ENCODE measurements at places on chromosomes 6 and 20. TPM values are rescaled to one million over a fixed set of nuclear protein-coding genes. Genes with fewer than 3 reads are reported as not detected.
A peak's percentile ranks its signal among the peaks of the same experiment; 100 is the strongest.

The SAPCD1 gene
- 4.5 TPM for total RNA-seq

The ZKSCAN3 gene
- 5.4 TPM for total RNA-seq

The PPP1R16B gene
- 7.4 TPM for total RNA-seq

DNA sequence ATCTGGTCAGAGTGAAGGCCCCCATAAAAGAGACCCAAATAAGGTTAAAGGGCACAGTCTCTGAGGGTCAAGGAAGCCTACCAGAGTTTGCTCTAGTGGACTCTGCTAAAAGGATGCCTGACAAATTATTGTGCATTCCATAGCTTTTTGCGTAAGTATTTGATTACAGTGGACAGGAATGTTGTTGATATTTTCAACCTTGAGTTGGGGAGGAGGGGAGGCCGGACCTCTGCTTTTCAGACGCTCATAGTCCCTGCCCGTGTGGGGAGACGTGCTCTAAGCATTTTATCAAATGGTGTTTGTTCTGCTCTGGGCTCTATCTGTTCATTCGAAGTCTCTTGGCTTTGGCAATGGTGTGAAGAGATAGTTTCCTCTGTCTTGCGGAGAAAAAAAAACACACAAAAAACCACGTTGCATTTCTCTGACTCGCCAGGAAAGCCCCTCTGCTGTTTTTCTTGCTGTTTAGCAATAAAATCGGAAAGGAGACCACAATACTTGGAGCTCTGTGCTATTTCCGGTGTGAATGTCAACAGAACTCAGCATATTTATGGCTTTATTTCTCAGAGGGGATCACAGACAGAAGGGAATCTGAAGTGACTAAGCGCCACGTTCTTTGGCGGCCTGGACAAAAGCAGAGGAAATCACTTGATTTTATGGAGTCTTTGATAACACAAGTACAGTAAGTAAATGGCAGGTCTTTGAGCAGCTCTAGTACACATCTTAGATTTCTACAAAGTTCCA, 159.8 kb downstream of the ZFP64 start:
- no peak for DNase-seq

DNA sequence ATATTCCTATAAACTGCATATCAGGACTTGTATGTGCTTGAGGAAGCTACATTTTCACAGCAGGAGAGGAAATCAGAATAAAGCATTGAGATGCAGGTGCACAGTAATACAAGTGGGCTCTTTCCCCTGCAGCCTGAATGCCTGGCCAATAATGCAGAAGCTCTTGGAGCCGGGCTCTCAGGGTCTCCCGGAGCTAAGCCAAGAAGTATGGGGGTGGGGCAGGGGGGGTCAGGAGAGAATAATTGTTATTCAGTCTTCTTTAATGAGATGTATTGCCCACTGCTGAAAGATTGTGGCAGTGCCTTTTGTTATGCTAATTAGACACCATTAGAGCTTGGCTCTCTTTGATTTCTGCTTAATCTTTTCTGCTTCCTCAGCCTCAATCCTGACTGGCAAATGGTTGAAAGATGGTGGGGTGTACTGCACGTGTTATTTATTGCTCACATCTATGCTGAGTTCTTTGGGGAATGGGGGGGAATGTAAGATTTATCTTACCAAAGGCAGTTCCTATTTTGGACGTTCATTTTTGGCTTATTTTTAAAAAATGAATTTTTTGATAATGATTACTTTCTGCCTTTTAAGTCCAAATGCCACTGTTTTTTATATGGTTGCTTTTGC, 407.6 kb upstream of the SOX4 start:
- DNase-seq: no peak

DNA sequence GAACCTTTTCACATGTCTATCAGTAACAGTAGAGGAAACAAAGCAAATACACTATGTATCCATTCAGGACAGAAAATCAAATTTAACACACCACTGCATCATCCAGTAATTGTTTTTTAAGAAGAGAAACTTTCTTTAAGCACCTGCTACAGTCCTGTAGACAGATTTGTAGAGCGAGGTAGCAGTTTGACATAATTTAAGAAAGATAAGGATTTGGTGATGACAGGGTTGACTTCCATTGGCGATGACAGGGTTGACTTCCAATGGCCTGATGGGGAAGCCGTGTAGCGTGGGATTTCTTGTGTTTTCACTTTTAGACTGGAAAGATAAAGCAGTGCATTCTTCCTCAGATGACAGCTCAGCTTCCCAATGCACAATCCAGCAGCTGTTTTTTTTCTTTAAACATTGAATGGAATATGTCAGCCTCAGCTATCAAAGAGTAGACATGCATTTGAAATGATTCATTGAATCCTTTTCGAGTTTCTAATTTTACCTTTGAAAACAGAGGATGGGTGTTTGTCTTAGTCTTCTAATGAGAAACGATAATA, 68.5 kb downstream of the ECT2L start:
- no peak for DNase-seq

DNA sequence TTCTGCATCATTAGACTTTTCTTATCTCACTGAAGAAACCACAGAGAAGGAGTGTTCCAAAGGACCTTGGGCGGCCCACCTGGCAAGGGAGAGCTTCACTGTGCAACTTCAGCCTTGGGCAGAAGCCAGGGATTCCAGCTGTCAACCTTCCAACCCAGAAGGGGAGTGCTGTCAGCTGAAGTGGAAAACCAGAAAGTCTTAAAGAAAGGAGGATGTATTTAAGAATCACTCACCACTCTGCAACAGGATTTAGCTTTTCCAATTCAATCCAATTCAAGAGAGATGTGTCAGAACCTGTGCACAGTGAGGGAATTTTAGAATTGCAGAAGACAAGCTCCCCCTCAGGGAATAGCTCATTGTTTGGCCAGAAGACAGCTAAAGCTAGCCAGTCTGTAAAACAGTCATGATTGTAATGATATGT, 553.7 kb downstream of the CD83 start:
- no peak for DNase-seq

DNA sequence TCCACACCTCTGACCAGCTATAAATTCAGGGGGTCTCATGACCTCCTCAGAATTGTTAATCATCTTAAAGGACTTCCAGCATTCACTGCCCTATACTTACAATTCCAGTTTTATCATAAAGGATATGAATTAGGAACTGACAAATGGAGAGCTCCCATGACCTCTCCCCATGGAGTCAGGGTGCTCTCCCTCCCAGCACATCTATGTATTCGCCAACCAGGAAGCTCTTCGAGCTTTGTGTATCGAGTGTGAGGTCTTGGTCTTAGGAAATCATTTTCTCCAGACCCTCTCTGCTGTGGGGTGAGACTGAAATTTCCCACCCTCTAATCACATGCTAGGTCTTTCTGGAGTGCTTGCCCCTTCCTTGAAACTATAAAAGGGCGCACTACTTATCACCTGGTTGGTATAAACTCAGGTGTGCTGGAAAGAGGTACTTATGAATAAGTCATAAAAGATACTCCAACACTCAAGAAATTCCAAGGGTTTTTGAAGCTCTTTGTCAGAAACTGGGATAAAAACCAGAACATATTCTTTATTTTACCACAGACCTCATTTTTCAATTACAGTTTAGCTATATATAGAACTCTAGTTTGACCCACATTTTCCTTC, 238.4 kb upstream of the OPRM1 start:
- DNase-seq: no peak

GRCh38 chr20:47778398-47779354, 6.6 kb downstream of the SULF2 start:
- DNase-seq: no peak

DNA sequence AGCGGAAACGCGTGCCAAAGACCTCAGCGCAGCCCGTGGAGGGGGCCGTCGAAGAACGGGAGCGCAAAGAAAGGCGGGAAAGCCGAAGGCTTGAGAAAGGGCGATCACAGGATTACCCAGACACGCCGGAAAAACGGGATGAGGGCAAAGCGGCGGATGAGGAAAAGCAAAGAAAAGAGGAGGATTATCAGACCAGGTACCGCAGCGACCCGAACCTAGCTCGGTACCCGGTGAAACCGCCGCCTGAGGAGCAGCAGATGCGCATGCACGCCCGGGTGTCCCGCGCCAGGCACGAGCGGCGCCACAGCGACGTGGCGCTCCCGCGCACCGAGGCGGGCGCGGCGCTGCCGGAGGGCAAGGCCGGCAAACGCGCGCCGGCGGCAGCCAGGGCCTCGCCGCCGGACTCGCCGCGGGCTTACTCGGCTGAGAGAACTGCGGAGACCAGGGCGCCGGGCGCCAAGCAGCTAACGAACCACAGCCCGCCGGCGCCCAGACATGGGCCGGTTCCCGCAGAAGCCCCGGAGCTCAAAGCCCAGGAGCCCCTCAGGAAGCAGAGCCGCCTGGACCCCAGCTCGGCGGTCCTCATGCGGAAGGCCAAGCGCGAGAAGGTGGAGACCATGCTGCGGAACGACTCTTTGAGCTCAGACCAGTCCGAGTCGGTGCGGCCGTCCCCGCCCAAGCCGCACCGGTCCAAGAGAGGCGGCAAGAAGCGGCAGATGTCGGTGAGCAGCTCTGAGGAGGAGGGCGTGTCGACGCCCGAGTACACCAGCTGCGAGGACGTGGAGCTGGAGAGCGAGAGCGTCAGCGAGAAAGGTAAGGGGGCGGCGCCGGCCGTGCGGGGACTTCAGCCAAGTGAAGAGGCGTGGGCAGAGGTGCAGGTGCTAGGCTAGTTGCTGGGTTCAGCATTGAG, 296.2 kb downstream of the RIMS1 start:
- peak; percentile 90 for DNase-seq

- no peak for DNase-seq
Observed at GRCh38 chr20:33474097-33474873, 15.6 kb upstream of the CBFA2T2 start.

- no peak for DNase-seq
Observed at GRCh38 chr6:74409447-74409846, 713.4 kb downstream of the CD109 start.

DNA sequence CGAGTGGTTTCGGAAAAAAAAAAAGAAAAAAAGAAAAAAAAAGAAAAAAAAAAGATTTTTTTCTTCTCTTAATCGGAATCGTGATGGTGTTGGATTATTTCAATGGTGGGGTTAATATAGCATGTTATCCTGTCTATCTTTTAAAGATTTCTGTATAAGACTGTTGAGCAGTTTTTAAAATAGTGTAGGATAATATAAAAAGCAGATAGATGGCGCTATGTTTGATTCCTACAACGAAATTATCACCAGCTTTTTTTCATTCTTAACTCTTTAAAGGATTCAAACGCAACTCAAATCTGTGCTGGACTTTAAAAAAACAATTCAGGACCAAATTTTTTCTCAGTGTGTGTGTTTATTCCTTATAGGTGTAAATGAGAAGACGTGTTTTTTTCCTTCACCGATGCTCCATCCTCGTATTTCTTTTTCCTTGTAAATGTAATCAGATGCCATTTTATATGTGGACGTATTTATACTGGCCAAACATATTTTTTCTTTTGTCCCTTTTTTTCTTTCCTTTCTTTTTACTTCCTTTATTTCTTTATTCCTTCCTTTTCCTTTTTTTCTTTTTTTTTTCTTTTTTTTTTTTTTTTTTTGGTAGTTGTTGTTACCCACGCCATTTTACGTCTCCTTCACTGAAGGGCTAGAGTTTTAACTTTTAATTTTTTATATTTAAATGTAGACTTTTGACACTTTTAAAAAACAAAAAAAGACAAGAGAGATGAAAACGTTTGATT, 3.6 kb downstream of the SOX4 start:
- DNase-seq: no peak

- no peak for DNase-seq
Observed at GRCh38 chr6:84771756-84772356, 7.5 kb upstream of the TBX18 start.

DNA sequence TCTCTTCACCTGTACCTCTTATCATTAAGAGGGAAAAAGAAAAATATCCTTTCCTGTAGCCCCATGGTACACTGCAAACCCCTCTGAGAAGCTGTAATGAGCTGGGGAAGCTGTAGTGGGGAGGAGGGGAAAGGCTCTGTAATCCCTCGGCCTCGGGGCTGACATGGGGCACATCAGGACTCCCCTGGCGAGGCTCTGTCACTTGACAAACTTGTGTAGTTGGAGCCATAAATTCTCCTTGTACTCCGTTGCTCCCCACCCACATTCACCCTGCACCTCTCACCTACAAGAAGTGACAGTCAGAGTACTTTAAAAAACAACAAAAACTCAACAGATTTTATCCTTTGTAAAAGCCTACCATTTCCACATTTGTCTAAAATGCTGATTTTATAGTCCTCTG, 475.7 kb upstream of the AGPAT4 start:
- no peak for DNase-seq

DNA sequence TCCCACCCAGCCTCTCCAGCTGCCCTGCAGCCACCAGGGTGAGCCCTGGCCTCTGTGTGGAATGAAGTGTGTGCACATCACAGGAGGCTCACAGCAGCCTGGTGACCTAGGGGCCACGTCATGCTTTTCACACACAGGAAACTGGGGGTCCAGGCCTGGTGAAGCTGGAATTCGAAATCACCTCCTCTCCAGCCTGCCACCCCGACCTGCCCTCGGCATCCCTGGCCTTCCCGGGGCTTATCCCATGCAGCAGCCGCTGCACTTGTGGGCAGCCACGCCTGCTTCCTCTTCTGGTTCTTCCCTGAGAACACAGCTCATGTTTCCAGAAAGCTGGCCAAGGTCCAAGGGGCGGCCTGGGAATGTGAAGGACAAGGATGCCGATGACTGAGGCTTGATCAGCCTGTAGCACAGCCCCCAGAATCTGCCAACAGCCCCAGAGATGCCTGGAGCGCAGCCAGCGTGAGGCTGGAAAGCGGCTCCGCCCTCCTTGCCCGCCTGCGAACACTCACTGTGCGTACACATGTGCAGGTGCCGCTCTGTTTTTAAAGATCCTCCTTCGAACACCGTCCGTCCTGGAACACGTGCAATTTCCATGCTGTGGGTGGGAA, 4.2 kb upstream of the NTSR1 start:
- DNase-seq: no peak

GRCh38 chr6:37559501-37559900, 59.8 kb upstream of the CCDC167 start:
- DNase-seq: no peak

- no peak for DNase-seq
Observed at GRCh38 chr20:40692240-40693011, 3.4 kb upstream of the MAFB start.

- no peak for DNase-seq
Observed at GRCh38 chr6:38185752-38186151, 366.2 kb downstream of the ZFAND3 start.

DNA sequence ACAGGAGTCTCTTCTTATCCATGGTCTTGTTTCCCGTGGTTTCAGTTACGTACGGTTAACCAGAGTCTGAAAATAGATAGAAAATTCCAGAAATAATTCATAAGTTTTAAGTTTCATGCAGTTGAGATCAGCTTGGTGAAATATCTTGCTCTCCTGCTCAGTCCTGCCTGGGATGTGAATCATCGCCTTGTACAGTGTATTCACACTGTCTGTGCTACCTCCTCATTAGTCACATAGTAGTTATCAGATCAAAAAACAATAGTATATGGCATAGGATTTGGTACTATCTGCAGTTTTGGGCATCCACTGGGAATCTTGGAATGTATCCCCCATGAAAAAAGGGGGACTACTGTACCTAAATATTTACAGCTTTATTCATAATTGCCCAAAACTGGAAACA, 22.7 kb upstream of the MOCS1 start:
- no peak for DNase-seq

- DNase-seq: no peak
Observed at GRCh38 chr20:10250902-10251301, 32.3 kb downstream of the SNAP25 start.

Measured in upper lobe of left lung (tissue), 6 donors.